ENCODE measurements at places on chromosomes 3 and 15. TPM values are rescaled to one million over a fixed set of nuclear protein-coding genes. Genes with fewer than 3 reads are reported as not detected.

RAB6B gene
- 1.2 TPM for total RNA-seq

TRH gene
- not detected for total RNA-seq

RGMA gene
- 5.4 TPM for total RNA-seq

CAPN3 gene
- 2.8 TPM for total RNA-seq

RARRES1 gene
- 232 TPM for total RNA-seq

ZNF654 gene
- 19.8 TPM for total RNA-seq

ZNF609 gene
- 19.5 TPM for total RNA-seq

CFAP91 gene
- 0.44 TPM for total RNA-seq

CD96 gene
- total RNA-seq = not detected

GPR171 gene
- total RNA-seq = not detected

BCHE gene
- 11.1 TPM for total RNA-seq

DNAH1 gene
- 5.0 TPM for total RNA-seq

Data from smooth muscle cell of trachea (primary cell).